ENCODE measurements at places on chromosomes 2 and 18.

GRCh38 chr2:231132129-231132528 lies 7.3 kb upstream of the HTR2B start:
- no peak for DNase-seq

DNA sequence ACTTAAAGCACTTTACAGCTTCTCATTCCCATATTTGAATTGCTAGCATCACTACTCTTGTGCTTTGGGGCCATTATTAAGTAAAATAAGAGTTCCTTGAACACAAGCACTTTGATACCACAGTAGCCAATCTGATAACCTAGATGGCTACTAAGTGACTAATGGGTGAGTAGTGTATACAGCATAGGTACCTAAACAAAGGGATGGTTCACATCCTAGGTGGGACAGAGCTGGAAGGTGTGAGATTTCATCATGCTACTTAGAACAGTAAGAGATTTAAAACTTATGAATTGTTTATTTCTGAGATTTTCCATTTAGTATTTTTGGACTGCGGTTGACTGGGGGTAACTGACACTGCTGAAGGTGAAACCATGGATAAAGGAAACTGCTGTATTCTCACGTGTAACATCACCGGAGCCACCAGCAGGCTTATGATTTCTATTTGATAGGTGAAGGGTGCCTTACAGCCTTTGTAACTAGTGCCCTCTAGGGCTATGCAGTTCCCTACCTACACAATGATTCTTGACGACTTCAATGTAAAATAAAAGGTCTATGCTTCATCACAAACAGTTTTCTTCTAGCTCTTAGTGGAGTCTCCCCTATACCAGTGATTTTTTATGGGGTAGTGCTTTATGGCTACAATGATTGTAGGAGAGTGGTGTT lies 22.1 kb upstream of the CRIM1 start:
- DNase-seq = no peak

DNA sequence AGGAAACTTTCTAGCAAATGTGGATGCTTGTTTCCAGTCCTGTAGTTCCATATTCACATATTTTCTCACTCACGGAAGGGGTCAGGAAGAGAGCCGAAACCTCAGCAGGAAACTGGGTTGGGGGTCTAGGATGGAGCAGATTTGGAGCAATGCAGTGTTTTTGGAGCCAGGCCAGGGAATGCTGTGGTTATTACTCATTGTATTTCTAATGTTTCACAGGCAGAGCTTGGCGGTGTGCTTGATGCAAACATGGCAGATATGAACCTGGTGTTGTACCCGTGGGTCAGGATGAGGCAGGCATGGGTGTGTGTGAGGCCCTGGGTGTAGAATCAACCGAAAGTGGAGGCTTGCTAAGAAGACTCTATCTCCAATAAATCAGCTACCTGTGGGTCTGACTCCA lies 34.6 kb upstream of the ACKR3 start:
- DNase-seq = no peak

GRCh38 chr2:196535742-196536141 lies 103.8 kb upstream of the CCDC150 start:
- DNase-seq = no peak

DNA sequence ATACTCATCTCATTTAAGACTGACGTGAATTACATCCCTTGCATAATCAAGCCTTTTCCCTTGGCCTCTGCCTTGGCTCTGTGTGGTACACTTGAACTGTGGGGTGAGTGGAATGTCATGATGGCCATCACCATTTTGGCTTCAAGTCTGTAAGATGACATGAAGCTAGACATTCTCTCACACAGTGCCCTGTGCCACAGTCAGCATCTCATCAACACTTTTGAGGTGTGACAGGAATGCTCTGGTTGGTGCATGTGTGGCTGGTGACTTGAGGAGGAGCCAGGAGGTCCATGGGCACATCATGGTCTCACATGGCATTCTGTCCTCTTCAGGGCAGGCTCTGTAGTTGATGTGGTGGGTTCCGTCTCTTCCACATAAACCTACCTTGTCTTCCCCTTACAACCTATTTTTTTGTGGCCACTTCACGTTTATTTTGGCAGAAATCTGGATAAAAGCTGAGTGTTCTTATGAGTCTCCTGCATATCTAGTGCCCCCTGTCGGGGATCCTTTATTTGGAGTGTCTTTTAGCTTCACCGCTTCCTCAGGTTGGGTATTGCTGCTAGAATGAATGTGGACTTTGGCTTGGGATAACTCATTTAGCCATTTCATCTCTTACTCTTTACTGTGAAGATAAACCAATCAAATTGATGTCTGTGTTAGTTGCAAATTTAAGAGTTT lies 28.1 kb downstream of the MAP4K4 start:
- DNase-seq = no peak

GRCh38 chr2:239597216-239597615 lies 196.4 kb upstream of the HDAC4 start:
- DNase-seq = peak; percentile 49

- no peak for DNase-seq
These were observed 23.6 kb upstream of the SLC9A4 start for GRCh38 chr2:102449370-102449974.

- DNase-seq = no peak
These were observed 49.1 kb downstream of the GTF3C3 start for GRCh38 chr2:196750291-196750923.

DNA sequence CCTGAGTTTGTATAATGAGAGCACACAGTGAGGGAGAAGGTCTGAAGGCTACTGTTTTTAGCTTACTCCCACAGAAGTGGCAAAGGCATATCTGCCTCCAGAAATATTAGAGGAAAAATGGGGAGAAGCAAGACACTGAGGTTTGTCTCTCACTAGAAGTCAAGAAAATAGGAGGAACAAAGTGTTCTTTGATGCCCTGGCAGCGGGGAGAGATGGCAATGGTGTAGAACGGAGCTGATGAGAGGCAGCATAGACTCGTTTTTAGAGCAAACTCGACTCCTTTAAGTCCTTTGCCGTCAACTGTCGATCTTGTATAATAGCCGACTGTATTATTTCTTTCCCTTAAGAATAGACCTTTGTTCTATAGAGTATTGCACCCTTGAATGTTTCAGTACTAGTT lies 73.8 kb downstream of the ANKRD44 start:
- no peak for DNase-seq

GRCh38 chr2:44392338-44392943 lies 30.7 kb downstream of the CAMKMT start:
- DNase-seq = no peak

GRCh38 chr2:28717339-28717758 lies 34.3 kb upstream of the PPP1CB start:
- peak; percentile 87 for DNase-seq

DNA sequence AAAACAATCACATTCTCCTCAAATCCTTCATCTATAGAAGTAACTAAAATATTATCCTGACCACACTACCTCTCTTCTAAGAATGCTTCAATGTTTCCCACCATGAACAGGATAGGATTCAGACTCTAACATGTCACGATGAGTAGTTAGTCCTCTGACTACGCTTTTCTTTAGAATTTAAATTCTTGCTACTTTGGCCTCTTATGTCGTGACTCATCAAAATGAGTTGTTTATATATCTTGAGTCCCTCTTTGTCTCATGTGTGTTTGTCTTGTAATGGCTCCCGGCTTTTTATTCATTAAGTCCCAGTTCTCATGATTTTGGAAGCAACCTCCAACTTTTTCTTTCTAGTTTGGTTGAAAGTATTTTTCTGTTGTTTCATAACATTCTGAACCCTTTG lies 1289.2 kb downstream of the DSC3 start:
- DNase-seq = no peak
